T-helper 2 cell (primary cell): ENCODE measurements at places on chromosomes 5 and 9.

GRCh38 chr5:14218897-14219573 is 75.9 kb downstream of the TRIO start:
- no peak for DNase-seq

- no peak for DNase-seq
These were observed 13.6 kb downstream of the LPCAT1 start for GRCh38 chr5:1510151-1510561.

DNA sequence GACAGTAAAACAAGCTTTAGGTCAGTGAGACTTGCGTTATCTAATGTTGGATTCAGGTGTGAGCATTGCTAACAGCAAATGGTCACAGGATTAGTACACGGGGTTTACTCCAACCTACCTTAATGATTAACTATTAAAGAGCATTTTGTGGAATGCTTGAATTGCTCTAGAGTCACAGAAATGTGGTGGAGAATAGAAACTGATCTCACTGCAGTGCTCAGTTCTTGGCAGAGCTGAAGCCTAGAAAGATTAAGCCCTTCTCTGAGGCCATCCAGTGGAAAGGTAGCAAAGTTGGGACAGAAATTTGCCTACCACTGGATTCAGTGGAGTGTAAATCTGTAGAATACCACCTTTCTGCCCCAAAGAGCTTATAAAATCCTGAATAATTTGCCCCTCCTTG is 60.9 kb downstream of the ICE1 start:
- DNase-seq, result no peak

- no peak for DNase-seq
These were observed 73.9 kb upstream of the S1PR3 start for GRCh38 chr9:88917375-88917774.

- DNase-seq, result no peak
These were observed 395.5 kb upstream of the IRX1 start for GRCh38 chr5:3199962-3200755.

DNA sequence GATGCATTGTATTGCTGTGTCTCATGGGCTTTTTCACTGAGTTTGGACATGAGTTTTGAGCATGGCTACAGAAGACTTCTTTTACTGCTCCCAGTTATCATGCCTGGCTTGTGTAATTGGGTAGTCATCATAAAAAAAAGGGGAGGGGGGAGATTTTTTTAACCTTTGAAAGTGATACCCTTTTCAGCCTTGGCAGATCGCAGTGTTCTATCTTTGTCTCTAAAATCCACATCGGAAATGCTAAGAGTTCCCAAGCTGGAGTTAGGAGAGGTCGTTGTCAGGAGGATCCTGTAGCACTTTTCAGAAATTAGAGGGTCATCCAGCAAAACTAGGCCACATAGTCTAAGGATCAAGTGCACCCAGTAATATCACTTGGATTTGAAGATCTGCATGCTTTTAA is 188.4 kb downstream of the WDR70 start:
- no peak for DNase-seq

GRCh38 chr5:54570916-54571315 is 53.4 kb downstream of the SNX18 start:
- DNase-seq, result no peak

DNA sequence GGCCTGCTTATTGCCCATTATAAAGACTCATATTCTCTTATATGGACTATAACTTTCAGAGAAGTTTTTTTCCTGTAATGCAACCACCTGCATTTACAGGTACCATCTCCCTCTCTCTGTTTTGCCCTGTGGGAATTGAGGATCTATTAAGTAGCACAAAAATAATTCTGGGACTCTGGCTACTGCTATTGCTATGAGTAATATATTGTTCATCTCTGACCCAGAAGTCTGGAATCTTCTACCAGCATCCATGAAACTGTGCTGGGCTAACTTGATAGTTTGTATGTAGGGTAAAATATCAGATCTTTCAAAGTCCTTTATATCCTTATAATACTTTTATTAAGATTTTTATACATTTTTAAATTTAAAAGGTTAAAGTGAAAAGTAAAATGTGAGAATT is 607.2 kb downstream of the EFNA5 start:
- no peak for DNase-seq

- DNase-seq, result no peak
These were observed 22.1 kb downstream of the SARDH start for GRCh38 chr9:133715866-133716563.

GRCh38 chr5:59025734-59026133 is 442.9 kb downstream of the RAB3C start:
- DNase-seq, result no peak

DNA sequence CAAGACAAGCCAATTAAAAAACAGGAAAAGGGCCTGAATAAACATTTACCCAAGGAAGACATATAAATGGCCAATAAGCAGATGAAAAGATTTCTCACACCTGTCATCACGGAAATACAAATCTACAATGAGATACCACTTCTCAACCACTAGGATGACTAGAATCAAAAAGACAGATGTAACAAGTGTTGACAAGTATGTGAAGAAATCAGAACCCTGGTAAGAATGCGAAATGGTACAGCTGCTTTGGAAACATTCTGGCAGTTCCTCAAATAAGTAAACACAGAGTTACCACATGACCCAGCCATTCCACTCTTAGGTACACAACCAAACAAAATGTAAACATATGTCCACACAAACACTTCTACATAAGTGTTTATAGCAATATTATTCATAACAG is 32.5 kb downstream of the LEAP2 start:
- DNase-seq, result no peak

GRCh38 chr9:122807271-122807900 is 7.5 kb downstream of the OR1K1 start:
- DNase-seq, result peak; percentile 30

GRCh38 chr9:135891027-135891631 is 16.2 kb downstream of the CAMSAP1 start:
- DNase-seq, result no peak

DNA sequence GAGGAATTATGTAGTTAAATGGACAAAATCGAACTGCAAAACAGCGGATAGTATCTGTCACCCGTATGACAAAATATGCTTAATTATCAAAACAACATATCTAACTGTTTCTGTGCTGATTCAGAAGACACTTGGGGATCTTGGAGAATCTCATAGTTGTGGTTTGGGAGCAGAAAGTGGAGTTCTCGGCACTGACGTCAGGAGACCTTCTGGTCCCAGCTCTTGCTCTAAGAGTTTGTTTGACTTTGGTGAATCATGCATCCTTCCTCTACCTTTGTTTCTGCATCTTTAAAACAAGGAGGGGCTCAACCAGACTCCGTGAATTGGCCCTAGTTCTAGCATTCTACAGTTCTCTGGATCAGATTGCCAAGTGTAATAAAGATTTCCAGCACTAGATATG is 37.0 kb upstream of the TAF1L start:
- no peak for DNase-seq

DNA sequence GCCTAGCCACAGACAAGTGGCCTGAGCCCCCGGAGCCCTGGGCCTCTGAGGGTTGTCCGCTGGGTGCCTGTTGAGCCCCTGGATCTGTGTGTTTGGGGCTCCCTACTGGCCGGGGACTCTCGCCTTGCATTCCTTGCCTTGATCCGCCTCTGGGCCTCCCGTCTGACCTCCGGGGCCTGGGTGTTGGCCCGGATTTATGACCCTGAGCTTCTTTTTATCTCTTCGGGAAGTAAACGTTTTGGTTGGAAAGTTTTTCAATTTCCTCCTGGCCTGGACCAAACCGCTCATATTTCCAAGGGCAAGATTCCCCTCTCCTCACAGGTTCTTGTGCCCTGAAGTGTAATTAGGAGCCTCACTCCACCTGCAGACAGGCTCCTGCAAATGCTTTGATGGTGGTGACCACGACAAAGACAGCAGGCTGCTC is 69.3 kb upstream of the EGFLAM start:
- DNase-seq, result no peak

GRCh38 chr5:51208296-51208695 is 175.0 kb upstream of the ISL1 start:
- no peak for DNase-seq

GRCh38 chr5:171094356-171094755 is 214.7 kb upstream of the TLX3 start:
- DNase-seq, result no peak

GRCh38 chr9:90881648-90882047 is 80.0 kb downstream of the SYK start:
- DNase-seq, result no peak

- no peak for DNase-seq
These were observed 107.6 kb downstream of the SYK start for GRCh38 chr9:90909225-90909624.

DNA sequence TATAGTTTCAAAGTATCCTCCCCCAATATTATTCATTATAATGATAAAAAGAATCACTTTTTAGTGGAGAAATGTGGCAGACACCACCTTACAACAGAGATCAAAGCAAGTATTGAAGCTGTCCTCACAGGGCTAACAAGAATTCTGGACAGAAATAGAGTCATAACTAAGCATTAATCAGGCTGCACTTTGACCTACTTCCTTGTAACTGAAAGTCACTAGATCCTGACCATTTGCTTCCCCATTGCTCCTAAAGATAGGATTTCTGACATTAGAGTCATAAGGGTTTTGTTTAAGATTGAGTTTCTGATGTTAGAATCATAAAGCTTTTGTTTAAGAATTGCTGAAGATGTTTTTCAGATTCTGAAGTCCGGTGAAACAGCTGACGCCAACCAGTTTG is 159.7 kb downstream of the ATP10B start:
- no peak for DNase-seq

DNA sequence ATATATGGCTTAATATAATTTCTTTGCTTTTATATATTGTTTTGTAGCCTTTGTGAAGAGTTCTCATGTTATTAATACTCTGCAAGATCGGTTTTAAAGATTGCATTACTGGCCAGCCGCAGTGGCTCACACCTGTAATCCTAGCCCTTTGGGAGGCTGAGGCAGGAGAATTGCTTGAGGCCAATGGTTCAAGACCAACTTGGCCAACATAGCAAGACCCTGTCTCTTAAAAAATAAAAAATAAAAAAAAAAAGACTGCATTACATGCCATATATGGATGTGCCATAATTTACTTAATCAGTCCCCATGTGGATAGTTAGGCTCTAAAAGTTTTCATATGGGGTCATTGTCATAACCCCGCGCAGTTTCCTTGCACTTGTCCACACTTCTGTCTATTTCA is 31.0 kb upstream of the TNFAIP8 start:
- DNase-seq, result no peak

DNA sequence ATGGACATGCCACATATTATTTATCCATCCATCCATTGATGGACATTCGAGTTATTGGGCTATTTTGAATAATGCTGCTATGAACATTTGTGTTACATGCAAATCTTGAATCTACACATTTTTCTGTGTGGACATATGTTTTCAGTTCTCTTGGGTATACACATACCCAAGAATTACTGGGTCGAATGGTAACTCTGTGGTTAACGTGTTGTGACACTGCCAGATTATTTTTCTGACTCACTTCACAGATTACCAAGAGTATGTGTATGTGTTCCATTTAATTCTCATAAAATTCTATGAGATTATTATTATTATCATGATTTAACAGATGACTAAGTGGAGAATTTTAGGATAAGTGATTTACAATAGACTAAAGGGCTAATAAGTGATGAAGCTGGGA is 26.7 kb downstream of the CYFIP2 start:
- DNase-seq, result no peak

GRCh38 chr5:117405197-117405596 is 830.6 kb upstream of the SEMA6A start:
- no peak for DNase-seq

- no peak for DNase-seq
These were observed 63.7 kb upstream of the CCDC112 start for GRCh38 chr5:115360046-115360685.

DNA sequence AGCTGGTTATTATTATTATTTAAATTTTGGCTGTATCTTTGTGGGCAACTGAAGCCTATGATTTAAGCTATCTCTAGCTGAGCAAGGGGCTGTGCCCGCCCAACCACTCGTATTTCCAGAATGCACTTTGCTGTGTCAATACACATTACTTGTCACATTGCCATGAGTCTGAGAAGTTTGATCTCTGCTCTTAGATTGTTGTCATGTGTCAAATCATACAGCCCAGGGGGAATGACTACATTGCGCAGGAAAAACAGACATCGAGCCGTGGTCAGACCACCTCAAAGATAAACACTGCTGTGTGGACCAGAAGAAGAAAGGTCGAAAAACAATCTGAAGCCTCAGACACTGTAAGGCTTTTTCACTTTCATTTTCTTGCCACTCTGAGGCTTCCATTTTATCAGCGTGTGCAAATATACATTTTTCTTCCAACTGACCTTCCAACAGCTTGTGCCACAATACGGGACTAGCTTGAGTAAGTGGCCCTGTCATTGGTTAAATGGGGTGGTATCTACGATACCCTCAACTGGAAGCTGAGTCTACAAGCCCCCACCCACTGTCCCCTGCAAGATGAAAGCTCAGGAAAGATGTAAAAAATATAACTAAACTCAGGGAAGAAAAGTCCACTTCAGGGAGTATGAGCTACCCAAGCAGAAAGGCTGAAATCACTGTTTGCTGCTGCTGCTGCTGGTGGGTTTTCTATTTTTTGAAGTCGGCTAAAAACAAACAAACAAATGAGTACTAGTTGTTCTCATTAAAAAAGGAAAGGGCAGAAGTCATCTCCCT is 603.0 kb downstream of the BNC2 start:
- DNase-seq, result no peak

- no peak for DNase-seq
These were observed 131.4 kb downstream of the FGF10 start for GRCh38 chr5:44257653-44258365.

DNA sequence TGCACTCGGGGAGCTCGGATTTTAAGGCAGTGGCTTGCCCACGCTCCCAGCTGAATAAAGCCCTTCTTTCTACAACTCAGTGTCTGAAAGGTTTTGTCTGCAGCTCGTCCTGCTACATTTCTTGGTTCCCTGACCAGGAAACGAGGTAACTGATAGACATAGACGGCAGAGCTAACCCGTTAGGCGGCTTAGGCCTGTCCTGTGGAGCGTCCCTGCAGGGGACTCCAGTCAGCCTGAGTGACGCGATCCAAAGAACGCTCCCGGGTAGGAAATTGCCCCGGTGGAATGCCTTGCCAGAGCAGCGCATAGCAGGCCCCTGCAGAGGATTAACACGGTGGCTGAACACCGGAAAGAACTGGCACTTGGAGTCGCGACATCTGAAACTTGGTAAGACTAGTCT is 1.8 kb upstream of the SELENOP start:
- DNase-seq, result no peak

GRCh38 chr5:56085193-56085592 is 90.4 kb upstream of the IL6ST start:
- DNase-seq, result no peak

GRCh38 chr5:2288466-2288865 is 405.7 kb upstream of the IRX4 start:
- no peak for DNase-seq

DNA sequence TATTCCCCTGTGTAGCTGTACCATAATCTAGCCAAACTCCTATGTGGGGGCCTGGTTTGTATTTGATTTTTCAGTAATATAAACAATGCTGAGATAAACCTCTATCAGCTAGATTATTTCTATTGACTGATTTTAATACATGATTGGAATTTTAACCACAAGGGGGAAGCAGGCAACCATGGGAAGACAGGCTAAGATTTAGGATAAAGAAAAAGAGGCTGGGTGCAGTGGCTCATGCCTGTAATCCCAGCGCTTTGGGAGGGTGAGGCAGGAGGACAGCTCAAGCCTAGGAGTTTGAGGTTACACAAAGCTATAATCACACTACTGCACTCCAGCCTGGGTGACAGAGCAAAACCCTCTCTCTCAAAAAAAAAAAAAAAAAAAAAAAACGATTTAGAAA is 18.1 kb upstream of the GPX3 start:
- no peak for DNase-seq
